ENCODE measurements at places on chromosomes 6 and 20.

DNA sequence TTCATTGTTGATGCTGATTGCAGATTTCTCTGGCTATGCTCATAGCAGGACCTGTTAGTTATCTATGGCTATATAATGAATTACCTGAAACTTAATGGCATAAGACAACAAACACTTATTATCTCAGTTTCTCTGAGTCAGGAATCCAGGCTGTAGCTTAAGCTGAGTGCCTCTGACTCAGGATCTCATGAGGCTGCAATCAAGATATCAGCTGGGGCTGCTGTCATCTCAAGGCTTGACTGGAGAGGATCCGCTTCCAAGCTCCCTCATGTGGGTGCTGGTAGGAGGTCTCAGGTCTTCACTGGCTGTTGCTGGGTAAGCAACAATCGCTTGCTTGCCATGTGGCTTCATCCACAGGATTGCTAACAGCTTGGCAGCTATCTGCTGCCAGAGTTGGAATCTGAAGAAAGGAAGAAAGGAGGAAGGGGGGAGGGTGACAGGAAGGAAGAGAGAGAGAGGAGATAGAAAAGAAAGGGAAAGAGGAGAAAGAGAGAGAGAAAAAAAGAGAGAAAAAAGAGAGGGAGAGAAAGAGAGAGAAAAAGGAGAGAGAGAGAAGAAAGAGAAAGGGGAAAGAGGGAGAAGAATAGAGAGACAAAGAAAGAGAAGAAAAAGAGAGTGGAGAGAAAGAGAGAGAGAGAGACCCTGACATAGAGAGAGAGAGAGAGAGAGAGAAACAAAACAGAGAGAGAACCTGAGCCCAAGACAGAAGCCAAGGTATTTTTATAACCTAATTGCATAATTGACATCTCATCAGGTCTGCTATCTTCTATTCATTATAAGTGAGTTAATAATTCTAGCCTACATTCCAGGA is 579.0 kb upstream of the BTBD3 start:
- no peak for DNase-seq

- peak; percentile 43 for DNase-seq
Measured at GRCh38 chr20:49297605-49298530, 20.0 kb upstream of the ZNFX1 start.

- no peak for DNase-seq
Measured at GRCh38 chr6:12974551-12974950, 258.0 kb downstream of the PHACTR1 start.

DNA sequence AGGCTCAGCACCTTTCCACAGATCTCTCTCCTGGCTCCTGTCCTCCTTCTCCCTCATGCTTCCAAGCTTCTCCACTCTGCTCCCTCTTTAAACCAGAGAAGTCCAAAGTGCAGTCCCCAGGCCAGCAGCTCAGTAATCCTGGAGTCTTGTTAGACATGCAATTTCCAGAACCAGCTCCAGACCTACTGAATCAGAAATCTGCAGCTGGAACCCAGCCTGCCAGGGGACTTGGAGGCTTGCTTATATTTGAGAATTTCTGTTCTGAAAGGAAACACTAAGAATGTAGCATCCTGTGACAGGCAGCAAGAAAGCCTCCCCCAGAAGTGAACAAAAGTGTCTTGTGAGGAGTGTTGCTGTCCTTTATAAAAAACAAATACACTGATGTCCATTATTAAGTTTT is 438.1 kb downstream of the BCKDHB start:
- DNase-seq, result no peak

- DNase-seq, result no peak
Measured at GRCh38 chr20:47581090-47581489, 79.4 kb downstream of the NCOA3 start.

DNA sequence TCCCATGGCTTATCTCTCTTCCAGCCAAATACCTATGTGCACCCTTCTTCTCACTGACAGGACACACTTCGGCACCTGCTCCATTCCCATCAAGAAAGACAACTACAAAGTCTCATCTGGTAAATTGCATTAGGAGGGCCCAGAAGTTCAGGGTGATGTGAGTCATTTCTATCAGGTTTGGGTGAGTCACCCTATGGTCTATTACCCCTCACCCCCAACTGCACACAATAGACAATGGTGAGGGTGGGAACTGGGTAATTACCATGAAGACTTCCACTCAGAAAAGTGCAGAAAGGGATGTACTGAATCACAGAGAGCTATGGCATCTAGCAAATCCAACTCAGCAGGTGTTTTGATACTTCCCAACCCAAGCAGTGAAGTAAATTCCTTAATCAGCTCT is 54.8 kb downstream of the OPN5 start:
- no peak for DNase-seq

DNA sequence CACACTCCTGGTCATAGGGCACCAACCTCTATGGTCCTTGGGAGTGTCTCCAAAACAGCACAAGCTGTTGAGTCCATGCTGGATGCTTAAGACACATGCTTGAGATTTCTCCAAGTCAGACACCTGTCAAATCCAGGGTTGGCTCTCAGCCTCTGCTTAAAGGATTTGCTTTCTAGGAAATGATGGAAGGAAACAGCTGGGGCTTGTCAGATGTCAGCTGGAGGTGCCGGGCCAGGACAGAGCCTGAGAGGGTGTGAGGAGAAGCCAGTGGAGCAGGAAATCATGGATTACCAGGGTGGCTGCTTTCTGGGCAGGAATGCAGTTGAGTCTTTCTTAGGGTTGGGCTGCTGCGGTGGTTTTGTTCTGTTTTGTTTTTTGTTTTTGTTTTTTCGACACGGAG is 83.0 kb upstream of the FAM184A start:
- no peak for DNase-seq

- no peak for DNase-seq
Measured at GRCh38 chr20:24039196-24039595, 50.6 kb upstream of the GGTLC1 start.

DNA sequence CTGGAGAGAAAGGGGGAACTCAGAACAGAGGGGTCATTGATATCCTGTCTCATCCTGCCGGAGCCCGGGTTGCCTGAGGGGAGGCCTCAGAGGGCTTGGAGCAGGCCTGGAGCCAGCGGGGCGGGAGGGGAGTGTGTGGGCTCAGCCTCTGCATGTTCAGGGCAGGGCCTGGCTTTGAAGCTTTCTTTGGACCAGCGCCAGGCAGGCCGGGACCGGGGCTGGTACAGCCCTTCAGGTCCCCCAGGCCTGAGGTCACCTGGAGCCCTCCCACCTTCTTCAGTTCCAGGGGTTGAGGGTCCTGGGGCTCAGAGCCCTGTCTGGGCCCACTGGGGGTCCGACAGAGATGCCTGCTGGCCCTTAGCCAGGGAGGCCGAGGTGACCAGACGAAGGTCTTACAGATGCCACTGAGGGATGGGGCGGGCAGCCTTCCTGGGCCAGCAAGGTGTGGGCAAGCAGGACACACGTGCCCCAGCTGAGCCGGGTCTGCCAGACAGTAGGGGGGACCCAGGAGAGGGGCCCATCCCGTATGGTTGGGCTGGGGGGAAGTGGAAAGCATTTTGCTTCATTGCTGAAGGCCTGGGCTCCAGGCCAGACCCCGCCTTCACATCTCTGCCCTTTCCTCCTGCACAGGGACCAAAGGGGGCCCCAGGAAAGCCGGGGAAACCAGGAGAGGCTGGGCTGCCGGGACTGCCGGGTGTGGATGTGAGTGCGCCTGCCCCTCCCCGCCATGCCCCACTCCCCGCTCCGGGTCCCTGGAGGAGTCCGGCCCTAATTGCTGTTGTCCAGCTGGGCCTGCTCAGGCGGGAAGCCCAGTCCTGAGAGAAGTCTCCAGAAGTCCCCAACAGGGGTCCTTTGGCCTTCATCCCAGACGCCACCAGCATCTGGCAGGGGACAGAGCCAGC is 2.0 kb downstream of the COL9A3 start:
- DNase-seq, result no peak

- DNase-seq, result no peak
Measured at GRCh38 chr6:46688117-46688965, 656 bp downstream of the TDRD6 start.

DNA sequence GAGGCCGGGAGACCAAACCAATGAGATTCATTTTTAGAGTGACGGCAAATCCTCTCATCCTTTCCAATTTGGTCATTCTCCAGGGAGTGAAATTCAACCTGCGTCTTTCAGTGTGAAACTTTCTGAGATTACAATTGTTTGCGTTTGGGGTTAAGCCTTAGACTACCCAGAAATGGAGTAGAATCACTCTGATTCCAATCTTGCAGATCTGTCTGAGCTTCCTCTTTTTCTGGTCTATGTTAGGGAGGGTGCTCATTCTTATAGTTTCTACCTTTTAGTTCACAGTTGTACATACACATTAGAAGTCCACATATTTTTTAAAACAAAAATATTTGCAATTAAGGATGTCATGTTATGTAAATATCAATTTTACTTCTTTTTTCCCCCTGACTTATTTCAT is 183.0 kb upstream of the PHACTR1 start:
- DNase-seq, result no peak

DNA sequence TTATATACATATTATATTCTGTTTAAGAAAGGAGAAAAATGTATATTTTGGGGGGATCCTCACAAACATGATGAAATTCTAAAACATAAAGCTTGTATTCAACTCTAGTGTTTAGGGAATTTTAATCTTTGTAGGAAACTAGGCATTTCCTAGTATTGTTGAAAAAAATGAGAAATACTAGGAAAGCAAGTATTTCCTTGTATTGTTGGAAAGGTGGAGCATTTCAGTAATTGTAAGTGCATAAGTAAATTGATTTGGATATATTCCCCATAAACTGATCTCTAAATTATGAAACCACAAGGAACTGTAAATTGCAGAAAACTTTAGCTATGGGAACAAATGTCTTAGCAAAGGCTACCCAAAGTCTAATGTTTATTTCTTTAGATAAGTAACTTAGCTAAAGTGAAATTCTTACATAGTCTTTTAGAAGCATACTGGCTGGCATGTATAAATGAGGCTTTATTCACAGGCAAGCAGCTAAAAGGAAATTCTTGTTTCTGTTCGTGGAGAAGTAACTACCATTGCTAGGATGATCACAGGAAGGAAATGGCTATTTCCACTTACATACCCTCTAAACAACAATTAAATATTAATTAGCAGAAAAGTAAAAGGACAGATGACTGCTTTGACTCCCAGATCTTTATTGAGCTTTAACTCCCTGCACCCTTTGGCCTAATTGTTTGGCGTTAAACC is 19.9 kb upstream of the NRN1 start:
- no peak for DNase-seq

DNA sequence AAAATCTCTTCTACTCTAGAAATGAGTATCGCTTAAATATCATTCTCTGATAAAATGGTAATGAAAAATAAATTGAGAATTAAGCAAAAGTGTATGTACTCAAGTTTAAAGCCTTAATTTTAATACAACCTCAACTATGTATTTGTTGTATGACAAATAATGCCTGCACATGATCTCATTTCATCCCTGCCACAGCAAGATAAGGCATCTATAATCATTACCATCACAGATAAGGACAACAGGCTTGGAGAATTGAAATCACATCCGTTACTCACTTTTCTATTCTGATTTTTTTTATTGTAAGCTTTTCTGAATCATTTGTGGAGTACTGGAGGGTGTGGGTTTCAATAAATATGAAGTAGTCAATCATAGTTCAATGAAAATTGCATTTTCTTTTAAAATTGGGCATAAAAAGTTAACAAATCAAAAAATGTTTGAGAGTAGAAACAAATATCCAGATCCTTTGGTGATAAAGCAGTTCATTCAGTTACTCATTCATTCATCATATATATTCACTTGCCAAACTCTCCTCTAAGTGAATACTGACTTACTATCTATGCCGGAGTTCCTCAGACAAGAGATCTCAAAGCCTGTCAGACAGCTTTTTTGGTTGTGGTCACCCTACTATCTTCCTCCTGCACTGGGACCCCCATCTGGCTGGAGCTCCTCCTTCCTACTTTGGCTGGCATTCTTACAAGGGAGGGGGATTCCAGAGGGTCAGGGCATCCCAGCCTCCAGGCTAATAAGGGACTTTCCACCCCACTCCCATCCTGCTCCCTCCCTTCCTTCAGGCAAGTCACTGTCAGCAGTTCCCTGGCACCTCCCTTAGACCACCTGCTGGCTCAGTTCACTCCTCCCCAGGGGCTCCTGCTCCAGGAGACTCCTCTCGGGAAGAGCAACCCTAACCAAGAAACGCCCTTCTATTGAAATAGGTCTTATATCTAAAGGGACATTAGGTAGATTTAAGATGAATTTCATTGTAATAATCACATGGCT is 118.6 kb downstream of the OGFRL1 start:
- DNase-seq, result no peak

DNA sequence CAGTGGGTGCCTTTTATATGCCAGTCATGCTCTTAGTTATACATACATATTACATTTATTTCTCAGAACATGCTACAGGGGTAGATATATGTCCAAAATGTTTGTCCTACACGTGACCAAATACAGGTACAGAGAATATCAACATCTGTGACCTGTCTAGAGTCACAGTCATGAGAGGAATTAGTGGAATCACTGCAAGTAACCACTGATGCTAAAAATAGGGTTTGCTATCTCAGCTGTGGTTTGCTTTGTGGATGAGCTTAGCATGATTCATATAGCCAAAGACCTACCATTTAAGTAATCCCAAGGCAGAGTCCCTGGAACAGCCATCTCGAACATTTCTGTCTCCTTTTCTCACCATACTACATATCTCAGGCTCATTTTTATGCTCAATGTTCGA is 32.3 kb downstream of the GSTA3 start:
- no peak for DNase-seq

DNA sequence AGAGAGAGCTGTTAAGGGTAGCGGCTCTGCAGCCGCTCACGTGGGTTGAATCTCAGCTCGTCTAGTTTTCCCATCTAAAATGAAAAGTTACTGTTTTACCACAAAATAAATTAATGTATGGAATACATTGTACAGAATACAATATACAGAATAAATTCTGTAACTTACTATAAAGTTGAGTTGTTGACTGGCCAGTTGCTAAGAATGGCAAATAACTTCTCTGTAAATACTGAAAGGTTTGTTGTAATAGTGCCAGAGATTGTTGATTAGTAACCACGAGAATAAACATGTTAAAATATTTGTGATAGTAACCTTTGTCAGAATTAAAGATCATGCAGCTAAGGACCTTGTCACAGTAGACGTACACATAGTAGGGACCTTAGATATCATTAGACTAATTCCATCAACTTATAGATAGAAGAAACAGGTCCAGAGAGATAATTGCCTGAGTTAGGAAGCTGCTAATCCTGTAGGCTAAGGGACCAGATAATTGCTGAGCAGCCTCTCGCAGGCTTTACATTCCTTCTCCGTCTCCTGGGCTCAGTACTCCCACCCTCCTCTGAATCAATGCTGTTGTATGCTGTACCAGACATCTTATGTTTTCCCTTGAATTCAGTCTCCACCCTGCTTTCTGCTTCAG is 544 bp upstream of the NRM start:
- DNase-seq, result no peak

DNA sequence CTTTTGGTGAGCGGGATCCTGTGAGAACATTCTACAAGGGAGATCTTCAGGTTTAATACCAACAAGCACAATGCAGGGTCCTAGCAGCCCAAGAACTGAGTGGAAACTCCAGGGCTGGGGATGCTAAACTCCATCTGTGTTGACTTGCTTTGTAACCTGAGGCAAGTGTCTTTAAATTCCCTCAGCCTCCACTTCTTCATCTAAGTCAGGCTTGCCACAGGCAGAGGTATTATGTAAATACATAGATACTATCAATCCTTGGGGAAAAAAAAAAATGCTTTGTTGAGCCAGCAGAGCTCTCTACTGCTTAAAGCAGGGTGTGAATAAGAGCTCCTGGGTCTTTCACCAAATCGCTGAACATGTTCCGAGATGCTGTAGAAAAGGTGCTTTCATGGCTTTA is 114.2 kb upstream of the PHACTR1 start:
- DNase-seq, result no peak

All from CD8-positive, alpha-beta T cell (primary cell).